ENCODE measurements at places on chromosomes 16 and 17.

DNA sequence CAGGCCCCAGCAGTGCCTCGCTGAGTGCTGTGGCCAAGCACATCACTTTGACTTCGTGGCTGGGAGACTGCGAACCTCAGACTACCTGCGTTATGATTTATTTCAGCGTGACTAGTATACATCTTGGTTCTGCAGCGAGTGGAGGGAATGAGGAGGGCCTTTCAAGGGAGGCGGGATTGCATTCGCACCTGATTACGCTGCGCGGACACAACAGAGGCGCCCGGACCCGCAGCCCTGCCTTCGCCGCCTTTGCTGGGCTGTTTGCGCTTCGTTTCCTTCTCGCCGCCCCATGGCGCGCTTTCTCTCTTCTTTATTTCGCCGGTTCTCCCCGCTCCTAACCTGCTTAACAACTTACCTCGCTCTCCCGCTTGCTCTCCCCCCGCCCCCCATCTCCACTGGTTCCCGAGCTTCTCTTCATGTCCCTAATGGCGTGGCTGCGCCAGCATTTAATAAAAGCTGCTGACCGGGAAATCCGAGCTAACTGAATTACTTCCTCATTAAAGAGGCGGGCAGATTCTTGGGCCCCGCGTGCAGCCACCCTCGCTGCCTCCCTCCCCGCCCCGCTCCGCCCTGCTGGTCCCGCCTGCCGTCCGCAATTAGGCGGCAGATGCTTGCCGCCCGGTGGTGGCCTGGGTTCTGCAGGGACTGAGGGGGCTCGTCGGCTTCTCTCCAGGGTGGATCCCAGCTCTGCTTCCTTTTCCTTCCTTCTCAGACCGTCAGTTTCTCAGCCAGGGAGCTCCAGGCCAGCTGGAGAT lies 257.6 kb upstream of the SDK2 start:
- DNase-seq = no peak

DNA sequence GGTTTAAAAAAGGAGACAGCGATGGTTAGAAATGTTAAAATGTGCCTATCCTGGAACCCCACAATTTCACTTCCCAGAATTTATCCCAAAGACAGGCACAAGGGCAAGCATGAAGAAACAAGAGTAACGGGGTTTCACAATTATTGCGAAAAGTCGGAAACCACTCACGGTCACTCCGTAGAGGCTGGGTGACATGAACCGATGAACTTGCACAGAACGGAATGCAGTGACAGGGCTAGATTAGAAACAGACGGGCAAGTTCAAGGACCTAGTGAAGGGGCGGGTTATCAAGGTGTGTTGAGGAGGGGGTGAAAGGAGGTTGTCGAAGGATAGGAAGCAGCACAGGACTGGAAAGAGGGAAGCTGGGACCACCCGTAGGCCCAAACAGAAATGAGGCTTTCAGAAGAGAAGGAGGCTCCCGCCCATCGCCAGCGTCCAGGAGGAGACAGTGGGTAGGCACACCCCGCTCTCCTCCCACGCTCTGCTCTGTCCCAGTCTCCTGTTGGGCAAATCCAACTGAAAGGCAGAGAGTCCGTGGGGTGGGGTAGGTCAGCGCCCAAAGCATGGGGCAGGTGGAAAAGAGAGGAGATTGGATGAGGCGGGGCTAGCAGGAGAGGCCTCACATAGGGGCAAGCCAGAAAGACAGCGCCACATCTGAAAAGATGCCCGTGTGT lies 47.4 kb upstream of the JPH3 start:
- DNase-seq = no peak

GRCh38 chr17:46908068-46908737 lies 14.8 kb upstream of the GOSR2 start:
- DNase-seq = no peak

GRCh38 chr16:53511403-53512280 lies 8.6 kb upstream of the AKTIP start:
- no peak for DNase-seq

- no peak for DNase-seq
Observed at GRCh38 chr17:41750862-41751261, 16.4 kb upstream of the HAP1 start.

DNA sequence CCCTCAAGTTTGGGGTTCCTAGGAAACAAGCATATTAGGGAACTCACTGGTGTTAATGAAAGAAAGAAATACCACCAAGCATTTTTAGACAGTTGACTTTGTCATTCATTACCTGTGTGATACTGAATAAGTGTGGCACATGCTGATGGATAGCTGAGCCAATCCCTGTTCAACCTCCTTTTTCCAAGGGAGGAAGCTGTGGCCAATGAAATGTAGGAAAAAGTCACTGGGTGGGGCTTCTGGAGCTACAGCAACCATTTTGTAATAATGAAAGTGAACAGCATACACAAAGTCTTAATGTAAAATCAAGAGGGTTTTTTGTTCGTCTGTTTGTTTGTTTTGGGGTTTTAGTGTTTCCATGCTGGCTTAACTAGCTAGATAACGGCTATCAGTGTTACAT lies 254.3 kb upstream of the SALL1 start:
- DNase-seq = no peak

GRCh38 chr16:75446416-75446815 lies 13.1 kb upstream of the CFDP1 start:
- no peak for DNase-seq

- DNase-seq = no peak
Observed at GRCh38 chr17:82970818-82971590, 108.4 kb upstream of the METRNL start.

- DNase-seq = no peak
Observed at GRCh38 chr17:17051791-17052461, 9.7 kb downstream of the MPRIP start.

GRCh38 chr17:5775098-5775497 lies 190.8 kb upstream of the NLRP1 start:
- no peak for DNase-seq

GRCh38 chr17:8708025-8708461 lies 36.6 kb downstream of the CCDC42 start:
- no peak for DNase-seq

DNA sequence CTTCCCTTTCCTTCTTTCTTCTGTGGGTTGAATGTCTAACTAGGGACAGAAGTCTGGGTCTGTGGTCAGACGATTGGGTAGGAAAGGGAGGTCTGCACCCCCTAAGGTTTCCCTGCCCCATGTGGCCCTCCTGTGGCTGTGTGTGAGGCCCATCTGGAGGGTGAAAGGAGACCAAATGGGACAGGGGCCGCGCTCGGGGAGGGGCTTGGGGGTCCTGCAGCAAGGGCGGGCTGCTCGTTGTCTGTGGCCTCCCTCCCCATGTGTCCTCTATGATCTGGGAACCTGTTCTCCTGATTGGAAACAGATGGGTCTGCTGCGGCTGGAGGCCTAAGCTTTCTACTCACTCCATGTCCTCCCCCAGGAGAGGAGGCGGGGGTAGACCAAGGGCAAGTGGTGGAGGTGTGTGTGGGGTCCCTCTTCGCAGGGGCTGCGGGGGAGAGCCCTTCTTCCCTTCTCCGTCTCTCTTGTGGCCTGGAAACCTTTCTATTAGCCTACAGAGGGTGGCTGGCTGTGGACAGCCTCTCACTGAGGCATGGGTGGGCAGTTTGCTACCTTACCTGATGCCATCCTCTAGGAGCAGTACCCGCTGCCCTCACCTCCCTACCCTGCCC lies 18.6 kb downstream of the IGFBP4 start:
- DNase-seq = no peak

- no peak for DNase-seq
Observed at GRCh38 chr16:8632675-8633182, 11.2 kb downstream of the METTL22 start.

DNA sequence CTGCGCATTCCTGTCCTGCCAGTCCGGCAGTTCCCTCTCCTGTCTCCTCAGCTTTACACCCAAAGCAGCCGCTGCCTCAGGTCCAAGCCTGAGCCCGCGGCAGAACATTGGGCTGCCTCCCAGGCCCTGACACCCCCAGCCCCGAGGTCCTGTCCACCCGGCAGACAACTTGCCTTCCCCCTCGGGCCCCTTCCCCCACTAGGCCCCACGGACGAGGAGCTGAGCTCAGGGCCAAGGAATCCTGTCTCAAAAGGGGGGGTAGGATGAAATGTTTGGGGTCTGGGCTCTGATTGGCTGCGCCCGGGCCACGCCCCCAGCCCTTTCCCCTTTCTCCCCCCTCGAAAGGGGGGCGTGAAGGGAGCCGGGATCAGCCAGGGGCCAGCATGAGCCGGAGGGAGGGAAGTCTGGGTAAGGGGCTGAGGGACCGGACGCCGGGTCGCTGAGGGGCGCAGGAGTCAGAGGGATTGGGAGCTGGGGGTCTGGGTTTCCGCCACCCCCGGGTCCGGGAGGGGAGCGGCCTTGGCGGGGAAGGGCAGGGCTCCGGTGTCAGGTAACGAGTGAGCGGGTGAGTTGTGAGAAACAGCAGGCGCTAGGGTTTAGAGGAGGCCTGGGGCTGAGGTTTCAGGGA lies at the start of gene CTF1:
TSS of gene CTF1 (plus strand) at position 354 of the 628 bp plus-strand sequence. CDS start at position 384, 30 bp downstream.
- no peak for DNase-seq

- DNase-seq = no peak
Observed at GRCh38 chr17:29949696-29950095, 8.3 kb downstream of the EFCAB5 start.

DNA sequence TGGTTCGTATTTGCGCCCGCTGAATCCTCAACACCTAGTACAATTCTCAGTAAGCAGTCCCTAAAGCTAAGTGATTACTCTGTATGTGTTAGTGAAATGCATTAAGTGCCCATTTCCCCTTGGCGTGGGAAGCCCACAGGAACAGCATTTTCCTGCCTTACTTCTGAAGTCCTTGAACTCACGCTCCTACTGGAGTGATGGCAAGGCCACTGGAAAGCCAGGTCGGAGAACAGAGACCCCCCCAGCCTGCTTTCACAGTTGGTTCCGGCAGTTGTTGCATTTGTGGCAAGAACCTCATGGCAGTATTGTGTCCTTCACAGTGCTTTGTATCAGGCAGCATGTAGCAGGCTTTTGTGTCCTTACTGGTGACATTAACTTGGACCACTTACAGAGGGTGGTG lies 340.7 kb downstream of the CDH13 start:
- DNase-seq = no peak

DNA sequence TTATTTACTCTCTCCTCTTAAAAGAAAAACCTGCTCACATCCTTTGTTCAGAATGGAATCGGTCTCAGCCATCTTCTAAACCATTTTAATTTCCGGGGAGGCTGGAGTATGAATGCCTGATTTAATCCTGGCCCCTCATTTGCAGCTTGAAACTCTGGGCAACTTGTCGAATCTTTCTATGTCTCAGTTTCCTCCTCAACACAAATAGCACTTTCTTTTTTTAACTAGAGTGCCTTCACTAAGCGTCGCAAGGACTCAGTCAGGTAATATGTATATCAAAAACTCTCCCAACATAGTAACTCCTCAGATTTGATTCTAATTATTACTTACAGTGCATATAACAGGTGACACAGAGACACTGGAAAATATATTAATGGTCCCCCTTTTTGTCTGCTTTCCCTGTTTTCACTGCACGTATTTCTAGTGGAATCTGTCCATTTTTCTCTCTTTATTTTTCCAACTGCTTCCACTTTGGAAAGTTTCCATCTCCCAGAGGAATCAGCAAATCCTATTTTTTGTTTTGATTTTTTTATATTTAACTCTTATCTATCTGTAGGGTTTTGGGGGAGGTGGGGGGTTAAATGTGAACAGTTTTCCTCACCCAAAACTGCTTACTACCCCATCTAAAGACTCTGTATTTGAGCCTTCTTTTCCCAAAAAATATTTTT lies 18.6 kb downstream of the SNN start:
- no peak for DNase-seq

- DNase-seq = no peak
Observed at GRCh38 chr17:21242026-21242697, 11.0 kb downstream of the NATD1 start.

DNA sequence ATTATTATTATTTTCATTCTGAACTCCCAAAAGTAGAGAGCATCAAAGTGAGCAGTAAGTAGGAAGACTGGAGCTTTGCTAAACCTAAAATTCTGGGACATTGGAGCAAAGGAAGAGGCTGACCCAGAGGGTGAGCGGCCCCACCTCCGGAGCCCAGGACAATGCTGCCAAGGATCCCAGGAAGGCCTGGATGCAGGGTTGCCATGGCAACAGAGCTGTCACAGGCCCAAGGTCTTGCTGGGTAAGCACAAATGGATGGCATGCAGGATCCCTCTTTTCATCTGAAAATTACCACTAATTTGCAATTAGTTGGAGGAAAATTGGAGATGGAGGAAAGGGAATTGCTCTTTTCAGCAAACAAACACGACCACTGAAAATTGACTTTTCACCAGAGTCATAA lies 457.9 kb upstream of the CDH5 start:
- DNase-seq = peak; percentile 45

- DNase-seq = no peak
Observed at GRCh38 chr17:41537990-41538389, 9.9 kb upstream of the KRT19 start.

DNA sequence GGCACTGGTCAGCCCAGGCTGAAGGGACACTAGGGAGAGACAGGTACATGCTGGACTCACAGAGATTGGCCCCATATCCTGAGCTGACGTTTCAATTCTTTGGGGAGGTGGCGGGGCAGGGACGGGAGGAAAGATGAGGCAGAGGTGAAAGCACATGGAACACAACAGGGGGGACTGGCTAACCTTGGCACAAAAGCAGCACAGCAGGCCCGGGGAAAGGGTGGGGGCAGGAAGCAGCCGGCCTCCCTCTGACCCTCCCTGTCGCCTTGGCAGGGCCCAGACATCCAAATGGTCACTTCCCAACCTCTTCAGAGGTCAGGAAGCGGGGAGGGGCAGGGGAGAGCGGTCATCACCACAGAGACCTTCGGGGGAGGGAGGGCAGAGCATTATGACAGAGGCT lies 6.6 kb downstream of the VAT1 start:
- DNase-seq = no peak

DNA sequence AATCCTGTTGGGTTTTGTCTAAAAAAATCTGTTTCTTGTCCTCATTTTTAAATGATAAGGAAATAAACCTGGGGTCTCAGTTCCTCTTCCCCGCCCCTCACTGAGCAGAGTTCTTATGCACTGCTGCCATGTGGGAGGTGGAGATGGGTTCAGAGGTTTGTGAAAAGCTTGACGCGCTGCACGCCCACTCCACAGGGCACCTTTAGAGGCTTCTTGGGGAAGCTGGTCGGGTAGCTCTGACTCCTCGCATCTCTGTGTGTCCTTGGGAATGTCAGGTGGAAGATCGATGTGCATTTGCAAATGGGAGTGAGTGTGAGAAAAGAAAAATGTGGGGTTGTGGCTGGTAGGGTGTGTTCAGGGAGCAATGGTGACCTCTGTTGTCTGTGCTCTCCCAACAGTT lies 4.7 kb upstream of the ZNHIT3 start:
- DNase-seq = no peak
